ENCODE measurements at places on chromosomes 2 and 18.

GRCh38 chr2:113058998-113059960, at the start of gene IL36RN:
Gene IL36RN, plus strand, starts transcription at chr2:113059198. Its CDS starts 241 bp downstream, at chr2:113059439.
- no peak for DNase-seq

GRCh38 chr2:167592441-167592840, 655.0 kb downstream of the STK39 start:
- no peak for DNase-seq

GRCh38 chr2:105756435-105756834, 11.7 kb downstream of the NCK2 start:
- DNase-seq = no peak

GRCh38 chr2:63819256-63819655, 22.4 kb upstream of the UGP2 start:
- no peak for DNase-seq

GRCh38 chr2:68737711-68738110, 3.1 kb downstream of the ARHGAP25 start:
- no peak for DNase-seq

GRCh38 chr2:108920686-108921085, 68.3 kb downstream of the EDAR start:
- DNase-seq = no peak

- DNase-seq = no peak
These were observed 5.2 kb downstream of the ABCB6 start for GRCh38 chr2:219213486-219214071.

GRCh38 chr2:121868652-121869051, 113.2 kb downstream of the TSN start:
- no peak for DNase-seq

- DNase-seq = no peak
These were observed 872 bp downstream of the DSG2 start for GRCh38 chr18:31498574-31499524.

DNA sequence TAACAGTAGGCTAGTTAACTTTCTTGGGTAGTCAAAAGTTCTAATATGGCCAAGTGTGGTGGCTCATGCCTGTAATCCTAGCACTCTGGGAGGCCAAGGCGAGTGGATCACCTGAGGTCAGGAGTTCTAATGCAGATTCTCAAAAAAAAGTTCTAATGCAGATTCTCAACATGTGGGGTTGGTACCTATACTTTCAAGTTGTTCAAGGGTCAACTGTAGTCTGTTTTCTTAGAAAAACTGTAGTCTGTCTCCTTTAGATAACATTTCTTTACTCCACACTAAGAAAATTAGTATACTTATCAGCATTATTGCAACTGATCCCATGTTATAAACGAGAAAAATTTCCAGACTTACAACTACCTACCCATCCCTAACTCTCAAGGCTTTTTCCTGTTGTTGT, 16.6 kb downstream of the INO80D start:
- no peak for DNase-seq

DNA sequence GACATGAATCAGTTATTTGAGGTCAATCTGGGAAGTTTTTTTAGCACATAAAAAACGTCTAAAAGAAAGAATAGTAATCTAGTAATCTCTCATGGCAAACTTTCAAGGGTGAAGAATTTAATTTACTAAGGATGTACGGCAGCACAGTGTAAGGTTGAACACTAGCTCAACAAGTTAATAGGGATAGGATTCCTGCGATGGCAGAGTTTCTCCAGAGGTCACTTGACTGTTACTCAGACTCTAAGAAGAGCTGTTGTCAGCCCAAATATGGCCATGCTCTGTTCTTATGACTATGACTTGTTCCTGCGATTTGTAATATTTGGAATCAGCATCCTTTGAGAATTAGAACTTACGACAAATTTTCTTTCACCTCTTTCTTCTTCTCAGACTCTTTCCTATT, 553.3 kb upstream of the TNP1 start:
- DNase-seq = no peak

DNA sequence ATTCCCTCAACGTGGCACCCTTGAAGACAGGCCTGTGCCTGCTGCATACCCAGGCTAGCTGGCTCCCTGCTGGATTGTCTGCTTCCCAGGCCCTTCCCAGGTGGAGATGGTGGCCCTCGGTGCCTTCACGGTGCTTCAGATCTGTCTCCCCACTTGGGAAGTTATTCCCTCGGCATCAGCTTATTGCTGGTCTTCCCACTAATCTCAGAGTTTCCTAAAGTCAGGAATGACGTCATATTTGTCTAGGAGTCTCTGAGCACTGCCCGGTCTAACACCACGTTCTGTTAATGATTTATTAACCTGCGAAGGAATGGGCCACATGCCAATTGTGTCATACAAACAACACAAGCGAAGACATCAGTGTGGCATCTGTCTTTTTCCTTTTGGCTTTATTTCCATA, 269.8 kb upstream of the ID2 start:
- no peak for DNase-seq

All from D341Med (cell line).